ENCODE measurements at places on chromosomes 2 and 18.
A peak's percentile ranks its signal among the peaks of the same experiment; 100 is the strongest.

GRCh38 chr2:167697194-167697593, 550.2 kb downstream of the STK39 start:
- no peak for DNase-seq

- no peak for DNase-seq
These were observed 159.0 kb downstream of the ZNF516 start for GRCh38 chr18:76335859-76336640.

- no peak for DNase-seq
These were observed 156.2 kb downstream of the WDSUB1 start for GRCh38 chr2:159130302-159130701.

DNA sequence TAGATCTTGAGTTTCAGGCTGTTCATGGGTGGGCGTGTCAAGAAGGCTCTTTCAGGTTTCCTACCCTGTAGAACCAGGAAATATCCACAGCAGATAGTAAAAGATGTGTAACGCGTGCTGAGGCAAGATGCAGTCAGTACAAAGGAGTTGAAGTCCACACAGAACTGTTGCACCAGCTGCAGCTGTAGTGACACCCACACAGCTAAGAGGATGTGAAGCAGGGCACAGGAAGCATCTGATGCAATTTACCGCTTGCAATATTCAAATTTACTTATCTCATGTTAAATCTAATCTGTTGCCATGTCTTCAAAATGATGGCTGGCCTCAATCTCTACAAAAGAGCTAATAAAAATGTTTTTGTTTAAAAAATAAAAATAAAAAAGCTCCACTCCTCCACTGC, 132.8 kb downstream of the ARHGAP15 start:
- DNase-seq: peak; percentile 21

Data from activated CD4-positive, CD25-positive, alpha-beta regulatory T cell (primary cell).